ENCODE measurements at places on chromosomes 16 and 17.

GRCh38 chr16:85396879-85397871, 215.9 kb upstream of the GSE1 start:
- DNase-seq = no peak

DNA sequence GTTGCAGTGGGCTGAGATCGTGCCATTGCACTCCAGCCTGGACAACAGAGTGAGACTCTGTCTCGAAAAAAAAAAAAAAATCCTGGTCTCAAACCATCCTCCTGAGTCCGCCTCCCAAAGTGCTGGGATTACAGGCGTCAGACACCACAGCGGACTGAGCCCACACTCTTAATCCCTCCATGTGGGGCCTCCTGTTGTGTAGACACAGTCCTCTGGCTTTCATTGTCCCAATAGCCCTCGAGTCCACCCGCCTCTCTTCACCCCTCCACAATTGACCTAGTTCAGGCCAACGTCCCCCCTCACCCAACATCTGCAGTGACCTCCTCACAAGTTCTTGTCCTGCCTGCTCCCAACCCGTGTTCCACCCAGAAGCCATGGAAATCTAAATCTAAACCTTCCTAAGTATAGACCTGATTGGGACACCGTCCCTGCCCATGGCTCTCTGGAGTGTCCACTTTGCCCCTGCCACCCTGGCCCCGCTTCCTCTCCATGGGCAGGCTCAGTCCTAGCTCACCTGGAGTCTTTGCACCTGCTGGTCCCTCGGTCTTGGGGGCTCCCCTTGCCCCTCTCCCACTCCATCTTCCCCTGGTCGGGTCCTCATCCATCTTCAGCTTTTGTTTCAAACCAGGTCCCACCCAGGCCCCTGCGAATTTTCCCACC, 46.7 kb downstream of the HAPSTR1 start:
- DNase-seq = no peak

DNA sequence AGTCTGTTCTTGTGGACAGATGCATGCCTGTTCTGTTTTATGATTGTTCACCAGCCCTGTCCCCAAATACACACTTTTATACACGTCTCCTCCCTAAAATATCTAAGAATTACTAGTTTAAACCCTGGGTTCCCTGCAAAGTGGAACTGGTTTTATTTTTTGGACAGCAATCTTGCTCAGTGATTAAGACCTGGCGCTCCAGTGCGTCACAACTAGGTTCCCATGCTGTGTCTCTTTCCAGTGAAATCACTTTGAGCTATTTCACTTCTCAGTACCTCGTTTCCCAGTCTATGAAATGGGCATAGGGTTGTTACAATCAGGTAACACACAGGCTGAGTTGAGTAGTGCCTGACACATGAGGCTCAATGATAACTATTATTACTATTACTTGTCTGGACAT, 1.1 kb downstream of the CEP20 start:
- no peak for DNase-seq

DNA sequence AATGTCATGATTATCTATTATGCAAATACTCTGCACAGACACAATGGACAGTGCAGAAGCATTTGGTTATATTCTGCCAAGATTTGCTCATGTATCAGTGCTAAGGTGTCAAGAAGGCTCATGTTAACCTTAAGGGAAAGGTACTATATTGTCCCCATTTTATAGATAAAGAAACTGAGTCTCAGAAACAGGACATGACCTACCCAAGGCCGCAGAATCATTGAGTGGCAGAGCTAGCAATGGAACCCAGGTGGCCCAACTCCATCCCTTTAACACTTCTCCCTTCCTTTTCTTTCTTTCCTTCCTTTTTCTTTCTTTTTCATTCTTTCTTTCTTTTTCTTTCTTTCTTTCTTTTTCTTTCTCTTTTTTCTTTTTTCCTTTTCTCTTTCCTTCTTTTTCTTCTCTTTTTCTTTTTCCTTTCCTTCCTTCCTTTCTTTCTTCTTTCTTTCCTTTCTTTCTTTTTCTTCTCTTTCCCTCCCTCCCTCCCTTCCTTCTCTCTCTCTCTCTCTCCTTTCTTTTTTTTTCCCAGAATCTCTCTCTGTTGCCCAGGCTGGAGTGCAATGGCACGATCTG, 149.8 kb downstream of the CPPED1 start:
- no peak for DNase-seq

- DNase-seq = no peak
These were observed 105.3 kb downstream of the VPS53 start for GRCh38 chr17:609232-609810.

- DNase-seq = no peak
These were observed 17.2 kb downstream of the TMEM114 start for GRCh38 chr16:8572919-8573724.

GRCh38 chr17:28407130-28407973, 1.3 kb upstream of the SLC46A1 start:
- DNase-seq = no peak

DNA sequence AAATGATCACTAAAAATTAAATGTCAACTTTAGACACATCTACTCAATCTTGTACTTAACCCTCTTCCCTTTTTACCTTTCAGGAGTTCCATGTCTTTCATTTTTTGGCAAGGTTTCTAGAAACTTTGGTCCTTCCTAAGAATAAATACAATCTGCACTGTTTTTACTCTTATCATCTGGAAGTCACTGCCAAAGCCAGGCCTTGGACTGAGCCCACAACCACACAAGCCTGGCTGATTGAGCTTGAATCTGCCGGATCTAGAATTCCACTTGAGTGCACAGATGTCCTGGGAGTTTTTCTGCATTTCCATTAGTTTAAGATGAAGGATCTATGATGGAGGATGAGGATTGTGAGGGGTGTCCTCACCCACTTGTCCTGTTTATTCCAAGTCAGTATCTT, 126.1 kb downstream of the VPS53 start:
- no peak for DNase-seq

GRCh38 chr17:19359151-19359550, 3.4 kb downstream of the B9D1 start:
- DNase-seq = no peak

All from stimulated activated CD4-positive, alpha-beta T cell treated with anti-CD3 and anti-CD28 coated beads, TNF-alpha, amount 100 ng/mL, for 48 hours (primary cell).